ENCODE measurements at places on chromosomes 11 and 22.

- no peak for DNase-seq
Measured at GRCh38 chr11:17371614-17372013, 16.8 kb downstream of the KCNJ11 start.

DNA sequence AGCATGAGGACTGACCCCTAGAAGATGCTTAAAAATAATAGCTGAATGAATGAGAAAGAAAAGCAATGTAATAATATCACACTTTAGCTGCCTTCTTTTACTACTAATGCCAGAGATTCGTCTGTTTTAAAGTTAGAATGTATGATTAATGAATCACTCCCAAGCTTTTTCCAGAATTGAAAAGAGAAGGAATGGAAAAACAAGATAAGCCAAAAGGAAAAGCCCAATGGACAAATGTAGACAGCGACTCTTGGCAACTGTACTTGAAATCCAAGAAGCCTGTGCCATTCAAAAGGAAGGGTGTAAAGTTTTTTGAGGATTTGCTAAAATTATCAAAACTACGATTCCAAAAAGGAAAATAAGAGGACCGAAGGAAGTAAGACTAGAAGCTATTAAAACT is 40.8 kb upstream of the PAMR1 start:
- no peak for DNase-seq

GRCh38 chr11:58434217-58434616 is 6.3 kb upstream of the OR5B2 start:
- DNase-seq: no peak

DNA sequence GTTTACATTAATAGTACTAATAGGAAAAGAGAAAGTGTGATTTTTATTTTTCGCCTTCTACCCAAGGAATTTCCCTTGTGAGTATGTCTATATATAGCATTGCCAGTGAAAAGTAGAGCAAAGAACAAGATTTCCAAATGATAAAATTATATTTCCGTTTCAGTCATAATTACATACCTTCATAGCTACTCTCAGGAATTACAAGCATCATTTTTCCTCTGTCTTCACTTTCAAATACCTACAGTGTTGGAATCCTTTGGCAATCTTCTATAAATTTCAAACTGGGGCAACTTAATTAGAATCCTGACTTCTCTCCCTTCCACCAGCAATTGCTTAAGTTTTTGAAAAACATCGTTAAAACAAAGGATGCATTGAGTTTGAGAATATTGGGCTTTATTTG is 35.5 kb upstream of the SPON1 start:
- no peak for DNase-seq

DNA sequence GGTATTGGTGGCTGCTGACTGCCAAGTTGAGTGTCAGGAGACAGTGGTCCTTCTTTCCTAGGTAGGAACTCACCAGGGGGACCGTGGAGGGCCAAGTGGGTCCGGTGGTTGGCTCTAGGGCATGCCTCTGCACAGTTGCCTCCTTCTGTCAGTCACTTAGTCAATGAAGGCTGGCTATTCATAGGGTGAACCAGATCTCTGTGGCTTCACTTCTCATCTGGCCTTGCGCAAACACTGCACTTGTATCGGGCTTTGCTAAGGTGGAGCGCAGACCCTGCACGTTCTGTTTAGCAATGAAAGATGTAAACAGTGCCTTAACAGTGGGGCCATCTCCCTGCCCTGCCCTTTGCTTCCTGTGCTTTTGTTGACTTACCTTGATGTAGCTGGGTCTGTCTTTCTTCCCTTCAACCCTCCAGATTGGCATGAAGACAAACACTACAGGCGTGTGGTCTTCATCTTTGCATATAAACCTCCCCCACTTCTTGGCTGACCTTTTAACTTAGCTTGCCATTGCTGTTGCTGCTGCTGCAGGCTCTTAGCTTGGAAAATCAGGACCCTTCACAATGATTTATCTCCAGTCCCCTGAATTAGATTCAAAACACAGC is 6.7 kb upstream of the SORL1-AS1 start:
- DNase-seq: no peak

GRCh38 chr22:48640890-48641841 is 1186.5 kb downstream of the BRD1 start:
- DNase-seq: no peak

- no peak for DNase-seq
Measured at GRCh38 chr11:69912161-69912910, 93.1 kb upstream of the FGF3 start.

GRCh38 chr11:86408845-86409244 is 34.2 kb downstream of the CCDC81 start:
- DNase-seq: no peak

- no peak for DNase-seq
Measured at GRCh38 chr22:23058481-23059283, 11.6 kb upstream of the GNAZ start.

DNA sequence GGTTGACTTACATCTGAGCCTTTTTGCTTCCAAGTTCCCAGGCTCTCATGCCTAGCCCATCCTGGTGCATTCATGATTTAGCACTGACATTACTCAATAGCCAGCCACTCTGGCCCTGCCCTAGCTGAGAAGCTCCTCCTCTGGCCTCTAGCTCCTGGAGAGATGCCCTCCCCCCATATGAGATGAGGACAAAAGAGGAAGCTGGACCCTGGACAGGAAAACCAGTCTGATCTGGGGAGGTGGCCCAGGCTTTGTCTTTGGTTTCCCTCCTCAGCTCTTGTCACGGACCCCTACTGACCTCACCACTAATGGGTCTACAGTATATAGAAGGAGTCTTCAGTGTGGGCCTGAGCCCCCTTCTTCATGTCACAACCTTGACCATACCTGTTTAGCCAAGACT is 3.0 kb downstream of the RHOG start:
- no peak for DNase-seq

DNA sequence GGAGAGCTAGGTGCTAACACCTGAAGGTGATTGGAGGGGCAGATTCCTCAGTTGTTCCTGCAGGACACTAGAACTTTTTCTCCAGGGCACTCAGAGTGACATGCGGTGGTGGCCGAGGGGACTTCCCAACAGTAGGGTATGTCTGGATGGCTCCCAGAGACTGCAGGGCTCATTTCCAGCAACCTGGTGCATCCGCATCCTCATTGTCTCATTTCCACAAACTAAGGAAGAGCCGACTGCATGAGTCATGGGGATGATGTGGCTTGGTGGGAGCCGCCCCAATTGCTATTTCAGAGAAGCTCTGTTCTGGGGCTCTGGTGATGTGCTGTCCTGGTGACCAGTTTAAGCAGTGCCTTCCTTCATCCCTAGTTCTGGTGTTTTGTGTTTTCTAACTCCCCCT is 2.8 kb upstream of the ROBO4 start:
- no peak for DNase-seq

DNA sequence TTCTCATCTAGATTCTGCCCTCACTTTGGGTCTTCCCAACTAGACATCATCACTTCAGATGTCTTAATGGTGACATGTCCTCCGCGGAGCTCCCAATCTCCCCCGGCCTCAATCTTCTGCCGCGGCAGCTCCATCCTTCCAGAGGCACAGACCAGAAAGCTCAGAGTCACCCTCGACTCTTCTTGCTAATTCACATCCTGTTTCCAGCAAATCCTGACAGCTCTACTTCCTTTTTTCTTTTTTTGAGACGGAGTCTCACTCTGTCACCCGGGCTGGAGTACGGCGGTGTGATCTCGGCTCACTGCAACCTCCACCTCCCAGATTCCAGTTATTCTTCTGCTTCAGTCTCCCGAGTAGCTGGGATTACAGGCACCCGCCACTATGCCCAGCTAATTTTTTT is 54.5 kb downstream of the CACNG2 start:
- no peak for DNase-seq

- DNase-seq: no peak
Measured at GRCh38 chr11:70210051-70210501, 7.0 kb downstream of the FADD start.

GRCh38 chr22:48957311-48957986 is 870.2 kb downstream of the BRD1 start:
- no peak for DNase-seq

- DNase-seq: no peak
Measured at GRCh38 chr22:46547883-46548244, 10.4 kb upstream of the CELSR1 start.

- DNase-seq: no peak
Measured at GRCh38 chr11:26109658-26110368, 222.1 kb upstream of the ANO3 start.

- DNase-seq: no peak
Measured at GRCh38 chr22:31742115-31742514, 7.8 kb downstream of the PRR14L start.

- no peak for DNase-seq
Measured at GRCh38 chr11:86418917-86419316, 44.2 kb downstream of the CCDC81 start.

DNA sequence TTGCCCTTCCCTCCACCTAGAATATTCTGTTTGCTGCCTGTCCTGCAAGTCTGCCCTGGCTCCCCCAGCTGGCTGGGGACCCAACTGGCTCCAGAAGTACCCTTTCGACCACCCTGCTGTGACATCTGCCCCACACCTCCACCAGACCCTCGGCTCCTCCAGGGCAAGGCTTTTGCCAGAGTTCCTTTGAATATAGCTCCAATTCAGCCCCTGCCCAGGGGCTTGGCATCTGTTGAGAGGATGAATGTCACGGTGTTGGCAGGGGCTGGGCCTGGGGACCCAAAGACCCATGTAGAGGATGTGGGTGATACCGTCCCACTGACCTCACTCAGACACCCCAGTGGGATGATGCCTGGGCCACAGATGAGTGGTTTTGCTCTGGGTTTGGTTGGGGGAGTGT is 4.0 kb downstream of the NLRP6 start:
- DNase-seq: no peak

- no peak for DNase-seq
Measured at GRCh38 chr22:30187529-30188407, 58.8 kb downstream of the LIF start.

- no peak for DNase-seq
Measured at GRCh38 chr11:30106222-30107181, 89.7 kb upstream of the KCNA4 start.

DNA sequence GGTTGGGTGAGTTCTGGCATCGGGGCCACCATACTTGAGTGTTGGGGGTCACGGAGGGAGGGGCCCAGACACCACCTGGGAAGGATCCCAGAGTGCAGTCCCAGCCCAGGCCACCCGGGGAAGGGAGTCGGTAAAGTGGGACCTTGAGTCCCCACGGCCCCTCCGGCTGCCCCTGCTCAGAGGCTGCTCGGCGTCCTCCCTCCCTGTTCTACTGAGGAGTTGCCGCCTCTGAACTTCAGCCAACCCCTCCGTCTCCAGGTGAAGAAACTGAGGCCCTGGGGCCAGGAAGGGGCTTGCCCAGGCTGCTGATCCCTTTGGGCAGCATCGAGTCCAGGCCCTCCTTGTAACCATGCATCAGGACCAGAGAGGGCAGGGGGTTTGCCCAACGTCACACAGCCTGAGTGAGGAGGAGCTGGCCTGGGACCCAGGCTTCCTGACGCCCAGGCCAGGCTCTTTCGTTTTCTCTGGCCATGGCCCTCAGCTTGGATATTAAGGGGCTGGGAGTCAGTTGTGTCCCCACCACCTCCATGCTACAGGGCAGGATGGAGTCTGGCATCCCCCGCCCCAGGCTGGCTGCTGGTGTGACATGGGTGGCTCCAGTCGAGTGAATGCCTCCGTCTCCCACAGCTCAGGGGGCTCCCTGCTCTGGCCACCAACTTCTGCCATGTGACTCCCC is 1.3 kb downstream of the PARVG start:
- no peak for DNase-seq

DNA sequence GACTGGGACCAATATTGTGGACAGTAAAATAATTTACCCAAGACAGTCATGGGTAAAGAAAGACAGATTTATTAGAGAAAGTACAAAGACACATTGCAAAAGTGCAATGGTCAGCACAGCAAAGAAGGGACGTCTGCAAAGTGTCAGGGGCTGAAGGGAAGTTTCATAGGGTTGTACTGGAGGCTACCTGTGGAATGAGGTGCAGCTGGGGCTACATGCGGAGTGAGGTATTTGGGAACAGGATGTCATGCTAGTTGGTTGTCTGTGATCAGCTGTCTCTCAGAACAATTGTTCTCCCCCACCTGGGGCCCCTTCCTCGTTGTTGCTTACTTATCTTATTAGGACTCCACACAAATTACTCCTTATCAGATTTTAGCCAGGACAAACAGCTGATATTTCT is 11.4 kb upstream of the APOL3 start:
- DNase-seq: no peak

DNA sequence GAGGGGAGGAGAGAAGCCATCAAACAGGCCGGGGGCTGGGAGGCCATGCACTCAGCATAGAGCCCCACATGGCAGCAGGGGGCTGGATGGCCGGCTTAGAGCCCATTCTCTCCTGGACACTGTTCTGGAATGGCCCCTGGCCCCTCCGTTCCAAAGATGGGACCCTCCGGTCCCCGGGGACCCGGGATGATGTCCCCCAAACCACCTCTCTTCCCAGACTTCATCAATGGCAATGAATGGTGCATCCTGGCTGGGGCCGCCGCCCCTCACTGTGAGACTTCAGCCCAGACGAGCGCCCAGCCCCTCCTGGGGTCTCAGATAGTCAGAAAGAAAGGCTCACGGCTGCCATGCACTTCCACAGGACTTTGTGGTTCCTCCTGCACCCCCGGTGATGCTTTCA is 13.8 kb upstream of the RTN4R start:
- no peak for DNase-seq

DNA sequence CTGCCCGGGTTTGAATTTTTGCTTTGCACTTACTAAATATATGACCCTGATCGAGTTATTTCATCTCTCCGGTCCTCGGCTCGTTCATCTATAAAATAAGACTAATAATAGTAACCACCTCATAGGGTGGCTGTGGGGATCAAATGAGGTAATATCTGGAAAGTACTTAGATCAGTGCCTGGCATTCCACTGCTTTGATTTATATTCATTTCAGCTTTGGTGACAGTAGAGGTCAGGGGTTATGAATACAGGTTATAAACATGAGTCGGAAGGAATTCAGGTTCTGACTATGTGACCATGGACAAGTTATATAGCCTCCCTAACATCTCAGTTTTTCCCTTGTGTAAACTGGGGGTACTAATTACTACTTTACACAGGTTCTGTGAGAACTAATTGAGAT is 2.9 kb upstream of the TEAD1 start:
- DNase-seq: no peak

DNA sequence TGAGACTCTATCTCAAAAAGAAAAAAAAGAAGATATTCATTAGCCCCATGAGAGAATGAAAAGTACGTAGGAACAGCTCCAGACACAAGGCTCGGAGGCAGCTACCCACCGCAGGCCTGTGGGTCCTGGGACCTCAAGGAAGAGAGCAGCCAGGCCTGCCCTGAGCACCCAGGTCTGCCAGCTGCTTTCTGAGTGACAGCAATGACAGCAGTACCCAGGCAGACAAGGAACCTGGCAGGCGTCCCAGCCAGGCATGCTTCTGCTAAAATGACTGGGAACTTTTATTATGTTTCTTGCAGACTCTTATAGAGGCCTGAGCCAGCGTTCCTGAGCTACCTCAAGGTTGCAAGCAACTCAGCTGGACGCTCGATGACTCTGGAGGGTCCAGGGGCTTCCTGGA is 31.6 kb downstream of the CPT1A start:
- DNase-seq: no peak

Measured in activated CD4-positive, CD25-positive, alpha-beta regulatory T cell (primary cell).